ENCODE measurements at places on chromosomes 7 and 10. TPM values are rescaled to one million over a fixed set of nuclear protein-coding genes. Genes with fewer than 3 reads are reported as not detected.

SCRN1 gene
- 76.3 TPM for total RNA-seq

FGF8 gene
- not detected for total RNA-seq

ZNF425 gene
- 1.6 TPM for total RNA-seq

CPA2 gene
- total RNA-seq, result not detected

CCDC172 gene
- total RNA-seq, result not detected

ZNF783 gene
- 5.8 TPM for total RNA-seq

CHST3 gene
- total RNA-seq, result 10.3 TPM

TAS2R41 gene
- total RNA-seq, result not detected

PON1 gene
- not detected for total RNA-seq

ZCCHC24 gene
- 25.0 TPM for total RNA-seq

CLRN3 gene
- not detected for total RNA-seq

PGAM2 gene
- total RNA-seq, result not detected

EBLN1 gene
- total RNA-seq, result not detected

GPNMB gene
- 13.7 TPM for total RNA-seq

IGFBP1 gene
- not detected for total RNA-seq

BICC1 gene
- total RNA-seq, result 37.6 TPM

FAM25G gene
- total RNA-seq, result not detected

TAS2R4 gene
- total RNA-seq, result 0.88 TPM

CPA4 gene
- 3.1 TPM for total RNA-seq

CPEB3 gene
- total RNA-seq, result 0.64 TPM

LRRC4 gene
- total RNA-seq, result 0.16 TPM

All from epithelial cell of alveolus of lung (primary cell).